ENCODE measurements at places on chromosomes 12 and 14.
A peak's percentile ranks its signal among the peaks of the same experiment; 100 is the strongest.

DNA sequence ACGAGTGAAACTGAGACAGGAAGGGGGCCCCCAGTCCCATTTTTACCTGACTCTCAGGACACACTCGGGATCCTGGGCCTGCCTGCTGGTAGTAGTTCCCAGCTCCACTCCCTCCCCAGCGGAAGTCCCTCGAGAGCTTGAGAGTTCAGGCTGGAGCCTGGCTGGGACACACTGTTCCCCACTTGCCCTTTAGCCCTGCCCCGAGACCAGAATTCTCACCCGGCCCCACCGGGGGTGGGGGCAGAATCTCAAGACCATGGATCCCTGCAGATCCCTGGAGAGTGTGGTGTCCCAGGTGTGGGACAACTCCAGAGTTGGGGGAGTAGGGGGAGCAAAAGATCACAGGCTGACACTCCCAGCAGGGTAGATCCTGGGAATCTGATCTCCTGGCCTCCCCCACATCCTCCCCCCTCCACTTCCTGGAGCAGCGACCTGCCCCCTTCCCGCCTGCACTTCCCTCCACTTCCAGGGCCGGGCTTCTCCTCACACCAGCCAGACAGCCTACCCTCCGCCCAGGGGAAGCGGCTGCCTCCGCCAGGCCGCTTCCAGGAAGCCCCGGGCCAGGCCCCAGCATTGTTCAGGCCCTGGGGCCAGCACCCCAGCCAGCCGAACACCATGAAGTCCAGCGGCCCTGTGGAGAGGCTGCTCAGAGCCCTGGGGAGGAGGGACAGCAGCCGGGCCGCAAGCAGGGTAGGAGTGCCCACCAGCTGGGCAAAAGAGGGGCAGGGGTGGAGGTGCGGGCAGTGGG is at the start of gene TNS2:
Gene TNS2 (plus strand): TSS at position 495 of the 748 bp plus-strand sequence. CDS start 121 bp downstream, at position 616.
- DNase-seq, result no peak

- no peak for DNase-seq
Observed at GRCh38 chr12:49706351-49707127, 666 bp downstream of the FMNL3 start.

DNA sequence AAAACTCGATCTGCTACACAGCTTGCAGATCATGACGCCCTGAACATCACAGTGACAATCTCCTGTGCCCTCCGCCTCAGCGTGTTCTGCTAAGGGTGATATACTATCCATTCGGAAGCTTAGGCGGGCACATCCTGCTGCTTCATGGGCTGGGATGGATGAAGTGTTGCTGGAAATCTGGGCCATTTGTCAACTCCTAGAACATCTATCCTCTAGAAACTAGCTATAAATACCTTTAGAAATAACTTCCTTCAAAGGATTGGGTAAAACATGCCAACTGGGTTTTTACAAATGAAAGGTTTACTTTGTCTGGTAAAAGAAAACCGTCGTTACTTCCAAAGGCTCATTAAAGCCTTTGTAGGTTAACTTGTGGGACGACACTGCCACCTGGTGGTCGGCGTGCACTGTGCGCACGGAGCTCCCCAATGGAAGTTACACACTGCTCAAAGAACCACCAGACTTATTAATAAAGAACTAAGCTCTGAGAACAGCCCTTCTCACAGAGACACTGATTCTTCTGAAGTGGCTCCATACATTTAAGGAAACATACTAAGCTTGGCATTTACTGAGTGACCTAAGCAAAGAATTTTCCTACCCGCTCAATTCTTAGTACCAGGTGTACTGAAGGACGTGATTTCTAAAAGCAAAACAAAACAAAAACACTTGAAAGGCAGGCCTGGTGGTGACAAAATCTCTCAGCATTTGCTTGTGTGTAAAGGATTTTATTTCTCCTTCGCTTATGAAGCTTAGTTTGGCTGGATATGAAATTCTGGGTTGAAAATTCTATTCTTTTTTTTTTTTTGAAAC is 21.6 kb upstream of the CACNA2D4 start:
- DNase-seq, result peak; percentile 57

- DNase-seq, result no peak
Observed at GRCh38 chr14:22433069-22433468, 156.0 kb downstream of the DAD1 start.

- DNase-seq, result no peak
Observed at GRCh38 chr14:101028971-101029667, 125.6 kb upstream of the RTL1 start.

- DNase-seq, result no peak
Observed at GRCh38 chr12:68113644-68114043, 45.9 kb downstream of the IFNG start.

- no peak for DNase-seq
Observed at GRCh38 chr14:102103062-102103695, 16.3 kb upstream of the HSP90AA1 start.

GRCh38 chr12:79522257-79522988 is 168.3 kb downstream of the PAWR start:
- DNase-seq, result no peak

DNA sequence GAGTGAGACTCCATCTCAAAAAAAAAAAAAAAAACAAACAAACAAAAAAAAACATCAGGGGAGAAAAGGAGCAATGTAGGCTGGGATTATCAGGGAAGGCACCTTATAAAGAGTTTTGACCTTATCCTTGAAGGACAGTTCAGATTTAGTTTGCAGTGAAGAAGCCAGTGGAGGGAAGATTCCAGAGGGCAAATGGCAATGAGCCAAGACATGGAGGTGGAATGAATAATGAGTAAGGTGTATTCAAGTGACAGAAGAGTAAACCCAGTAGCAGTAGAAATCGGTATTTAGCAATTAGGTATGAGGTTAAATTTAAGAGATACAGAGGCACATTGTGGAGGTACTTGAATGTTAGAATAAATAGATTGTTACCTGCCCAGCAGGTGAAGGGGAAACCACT is 2.2 kb upstream of the DUSP16 start:
- DNase-seq, result no peak

GRCh38 chr12:124292385-124292784 is 2.5 kb upstream of the RFLNA start:
- no peak for DNase-seq

DNA sequence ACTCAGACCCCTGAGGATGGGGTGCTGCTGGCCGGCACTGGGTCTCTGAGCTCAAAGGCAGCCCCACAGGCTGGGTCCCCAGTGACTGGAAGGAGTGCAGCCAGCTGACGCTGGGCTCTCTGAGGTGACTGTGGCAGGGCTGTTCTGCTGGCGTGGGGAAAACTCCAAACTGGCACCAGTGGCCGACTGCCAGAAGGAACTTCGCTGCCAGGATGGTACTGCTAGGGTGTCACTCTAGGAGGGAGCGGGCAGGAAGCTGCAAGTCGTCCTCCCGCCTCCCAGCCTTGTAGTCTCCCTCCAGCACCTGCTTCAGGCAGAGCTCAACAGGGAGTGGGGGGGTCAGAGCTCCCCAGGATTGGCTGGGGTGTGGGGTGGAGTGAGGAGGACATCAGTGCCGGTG is 41.3 kb downstream of the CDC42BPB start:
- DNase-seq, result no peak

GRCh38 chr12:6327229-6328041 is 14.4 kb downstream of the TNFRSF1A start:
- no peak for DNase-seq

- DNase-seq, result no peak
Observed at GRCh38 chr14:36835128-36835527, 173.5 kb downstream of the PAX9 start.

DNA sequence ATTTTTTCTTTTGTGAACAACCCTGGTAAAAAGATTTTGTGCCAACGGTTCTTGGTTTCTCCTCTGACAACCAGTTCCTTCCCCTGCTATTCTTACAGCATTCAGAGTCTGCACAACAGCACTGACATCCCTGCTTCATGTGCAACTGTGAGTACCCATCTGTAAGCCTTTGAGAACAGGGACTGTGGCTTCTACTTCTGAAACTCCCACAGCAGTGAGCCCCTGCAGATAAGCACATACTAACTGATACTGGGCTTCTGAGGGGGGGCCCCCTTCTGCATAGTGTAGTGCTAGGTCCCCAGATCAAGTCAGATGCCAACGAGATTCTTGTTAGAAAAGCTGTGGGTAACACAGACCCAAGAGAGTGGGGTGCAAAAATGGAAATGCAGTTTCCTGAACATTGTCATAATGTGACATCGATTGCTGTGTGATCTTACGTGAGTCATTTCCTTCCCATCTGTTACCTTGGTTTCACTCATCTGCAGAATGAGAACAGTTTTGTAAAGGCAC is 11.1 kb upstream of the NINJ2 start:
- DNase-seq, result no peak

DNA sequence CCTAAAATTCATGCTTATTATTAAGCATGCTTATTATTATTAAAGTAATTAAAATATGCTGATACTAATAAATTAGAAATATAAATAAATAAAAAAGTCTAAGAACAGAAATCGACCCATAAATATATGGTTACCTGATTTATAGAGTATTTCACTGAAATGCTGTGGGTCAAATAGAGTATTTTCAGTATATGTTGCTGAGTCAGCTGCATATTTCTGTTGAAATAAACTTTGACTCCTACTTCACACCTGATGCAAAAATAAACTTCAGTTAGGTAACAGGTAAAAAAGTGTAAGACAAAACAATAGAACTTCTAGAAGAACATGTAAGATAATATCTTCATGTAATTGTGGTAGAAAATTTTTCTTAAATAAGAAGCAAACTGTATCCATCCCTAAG is 967.9 kb downstream of the TRHDE start:
- no peak for DNase-seq

GRCh38 chr12:53969588-53970259 is 3.2 kb upstream of the HOXC11 start:
- no peak for DNase-seq

- DNase-seq, result no peak
Observed at GRCh38 chr12:46470975-46471374, 98.4 kb upstream of the SLC38A2 start.

DNA sequence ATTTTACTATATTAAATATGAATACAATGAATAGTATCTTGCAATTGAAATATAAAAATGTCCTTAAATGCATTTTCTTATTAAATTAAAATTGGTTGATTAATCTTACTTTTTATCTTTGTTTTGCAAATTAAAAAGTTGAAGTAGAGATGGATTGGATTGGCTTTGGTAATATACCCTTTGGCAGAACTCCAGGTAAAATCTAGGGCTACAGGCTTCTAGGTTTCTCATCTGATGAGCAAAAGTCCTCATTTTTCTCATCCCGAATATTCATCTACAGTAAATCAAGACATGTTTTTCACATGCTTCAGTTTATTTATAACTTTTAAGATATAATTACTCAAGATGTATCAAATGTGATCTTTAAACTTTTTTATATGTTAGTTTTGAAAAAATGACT is 2.2 kb downstream of the PTPRR start:
- DNase-seq, result no peak

DNA sequence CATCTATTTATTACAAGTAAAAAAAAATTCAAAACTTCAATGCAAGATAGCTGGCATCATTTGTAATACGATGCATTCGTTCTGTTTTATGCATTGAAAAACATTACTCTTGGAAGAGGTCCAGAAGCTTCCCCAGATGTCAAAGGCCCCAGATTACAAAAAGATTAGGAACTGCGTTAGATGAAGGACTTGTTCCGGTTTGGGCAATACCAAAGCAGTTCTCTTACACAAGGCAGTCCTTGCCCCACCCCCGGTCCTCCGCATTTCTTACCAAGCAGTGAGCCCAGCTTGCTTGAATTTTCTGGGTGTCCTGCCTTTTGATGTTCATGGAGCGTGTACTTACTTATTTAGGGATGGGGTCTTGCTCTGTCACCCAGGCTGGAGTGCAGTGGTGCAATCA is 4.8 kb upstream of the HVCN1 start:
- no peak for DNase-seq

GRCh38 chr14:85444635-85445034 is 85.3 kb upstream of the FLRT2 start:
- no peak for DNase-seq

DNA sequence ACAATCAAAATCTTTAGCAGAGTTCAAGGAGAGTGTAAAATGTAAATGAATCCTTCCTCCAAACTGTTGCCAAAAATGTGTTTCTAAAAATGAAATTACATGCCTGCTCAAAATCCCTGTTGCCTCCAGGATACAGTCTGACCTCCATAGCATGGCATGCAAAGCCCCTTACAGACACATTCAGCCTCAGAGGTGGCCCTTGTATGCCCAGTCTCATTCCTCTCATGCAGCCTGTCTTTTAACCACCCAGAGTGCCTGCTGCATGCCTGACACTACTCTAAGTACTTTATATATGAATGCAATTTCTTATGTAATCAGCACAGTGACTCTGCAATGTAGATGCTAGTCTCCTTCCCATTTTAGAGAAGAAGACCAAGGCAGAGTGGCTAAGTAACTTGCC is 24.4 kb upstream of the PTPRQ start:
- DNase-seq, result no peak

GRCh38 chr12:66321435-66321834 is 19.1 kb downstream of the HELB start:
- DNase-seq, result no peak

GRCh38 chr12:52495389-52495788 is 2.3 kb upstream of the KRT6A start:
- no peak for DNase-seq

DNA sequence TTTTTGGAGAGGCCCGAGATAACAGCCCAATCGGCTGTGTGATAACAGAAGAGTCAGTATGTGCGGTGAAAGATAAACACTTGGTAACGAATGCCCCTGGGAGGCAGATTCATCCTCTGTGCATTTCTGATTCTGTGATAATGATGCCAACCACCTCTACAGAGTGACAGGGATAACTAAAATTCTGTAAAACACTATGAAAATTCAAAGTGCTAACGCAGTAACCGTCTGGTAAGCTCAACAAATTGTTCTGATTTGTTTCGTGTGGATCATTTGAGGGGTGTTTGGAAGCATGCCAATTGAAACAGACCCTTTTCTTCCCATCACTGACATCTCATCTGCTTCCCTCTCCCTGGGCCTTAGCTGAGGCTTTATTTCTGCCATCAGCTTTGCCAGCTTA is 76.3 kb downstream of the ESR2 start:
- no peak for DNase-seq

DNA sequence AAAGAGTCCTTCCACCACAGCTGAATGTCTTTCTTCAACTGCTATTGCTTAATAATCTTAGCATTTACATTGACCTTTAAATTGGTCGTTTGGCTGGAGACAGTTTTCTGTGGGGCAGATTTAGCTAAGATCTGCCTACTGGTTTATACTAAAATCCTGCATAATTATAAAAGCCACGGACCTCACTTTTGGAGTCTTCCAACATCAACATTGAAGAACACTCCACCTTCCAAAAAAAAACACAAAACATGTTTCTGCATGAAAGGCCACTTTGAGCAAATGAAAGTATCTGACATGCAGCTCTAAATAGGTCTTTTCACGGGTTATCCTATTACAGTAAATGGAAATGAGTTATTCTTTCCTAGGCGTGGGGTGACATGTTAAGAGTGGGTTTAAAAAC is 57.0 kb upstream of the KRR1 start:
- DNase-seq, result peak; percentile 18
